ENCODE measurements at places on chromosomes 7 and 10. TPM values are rescaled to one million over a fixed set of nuclear protein-coding genes. Genes with fewer than 3 reads are reported as not detected.

The VGF gene
- not detected for total RNA-seq

The ZNF138 gene
- total RNA-seq: 2.8 TPM

The HOXA10 gene
- 2.6 TPM for total RNA-seq

The MYH16 gene
- total RNA-seq: 0.16 TPM

The NUDT13 gene
- total RNA-seq: 1.4 TPM

The SLC29A3 gene
- total RNA-seq: 1.5 TPM

The SLC26A4 gene
- total RNA-seq: 0.81 TPM

The TSPAN12 gene
- total RNA-seq: 18.8 TPM

The PRSS37 gene
- total RNA-seq: not detected

The FXYD4 gene
- total RNA-seq: not detected

The SCART1 gene
- total RNA-seq: 0.49 TPM

The NPFFR1 gene
- not detected for total RNA-seq

The TMEM229A gene
- not detected for total RNA-seq

The ITIH2 gene
- total RNA-seq: not detected

The ABCC2 gene
- 0.65 TPM for total RNA-seq

The NPY4R gene
- total RNA-seq: not detected

The CFAP46 gene
- 0.82 TPM for total RNA-seq

The DDIT4 gene
- 166 TPM for total RNA-seq

The NT5C3A gene
- total RNA-seq: 16.2 TPM

The ANTXRL gene
- total RNA-seq: 0.16 TPM

The OR13A1 gene
- total RNA-seq: not detected
